ENCODE measurements at places on chromosomes 4 and X.
A peak's percentile ranks its signal among the peaks of the same experiment; 100 is the strongest.

DNA sequence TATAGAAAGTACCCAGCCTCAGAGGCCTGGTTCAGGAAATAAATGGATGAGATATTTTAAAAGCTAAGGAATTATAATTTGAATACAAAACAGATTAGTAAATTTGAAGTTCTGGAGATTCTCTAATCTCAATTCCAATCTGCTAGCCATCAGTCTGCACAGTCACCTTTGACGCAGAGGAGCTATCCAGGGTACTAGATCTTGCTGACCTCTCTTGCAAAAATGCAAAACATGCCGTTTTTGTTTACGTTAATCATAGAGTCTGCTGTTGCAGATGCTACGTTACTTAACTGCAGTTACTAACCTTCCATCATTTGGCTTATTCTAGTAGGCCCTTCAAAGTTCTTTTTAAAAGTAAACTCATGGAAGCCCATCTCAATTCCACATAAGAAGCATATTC, 10.4 kb downstream of the CCSER1 start:
- DNase-seq = peak; percentile 24
- H3K4me1 ChIP-seq = no peaks in the 10 kb centered on the region
- no peak overlapping the region for H3K4me3 ChIP-seq
- peaks cover 12% of the 10 kb centered on the region for H3K27me3 ChIP-seq

- H3K27me3 ChIP-seq = peaks cover 51% of the 10 kb centered on the region
- H3K4me3 ChIP-seq = peak within 1 kb of the TSS; percentile 85
- peaks cover 36% of the 10 kb centered on the region for H3K4me1 ChIP-seq
- peak; percentile 79 for DNase-seq
Observed at GRCh38 chr4:152935631-152936445, at the start of gene FHDC1. TSS of gene FHDC1 (plus strand) at chr4:152936323. CDS start at chr4:152943058, 6,735 bp downstream.

DNA sequence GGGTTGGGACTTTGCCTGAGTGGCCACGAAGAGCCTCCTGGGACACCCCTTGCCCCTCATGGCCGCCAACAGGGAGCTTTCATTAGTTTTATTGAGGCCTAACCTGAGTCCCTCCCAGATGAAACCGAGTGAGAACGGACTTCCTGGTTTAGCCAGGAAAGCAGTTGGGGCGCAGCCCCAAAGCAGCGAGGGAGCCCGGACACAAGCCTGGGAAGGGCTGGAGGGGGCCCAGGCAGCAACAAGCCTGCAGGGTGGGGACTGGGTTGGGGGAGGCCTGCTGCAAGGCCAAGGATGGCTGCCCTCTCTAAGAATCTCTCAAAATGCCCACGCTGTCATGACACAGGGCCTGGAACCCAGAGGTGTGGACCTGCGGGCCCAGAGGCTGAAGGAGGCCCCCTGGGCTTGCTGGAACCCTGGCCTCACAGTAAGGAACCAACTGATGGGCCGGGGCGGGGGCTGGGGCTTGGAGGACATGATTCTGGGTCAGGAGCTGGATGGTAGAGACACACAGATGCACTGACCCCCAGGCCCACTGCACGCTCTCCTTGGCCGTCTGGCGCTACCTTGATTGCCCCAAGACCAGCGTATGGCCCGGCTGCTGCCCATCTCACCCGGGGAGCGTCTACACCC, 5.8 kb downstream of the HMX1 start:
- H3K27ac ChIP-seq = no peak overlapping the region
- peaks cover 20% of the 10 kb centered on the region for H3K4me1 ChIP-seq
- H3K27me3 ChIP-seq = peaks cover 97% of the 10 kb centered on the region
- H3K4me3 ChIP-seq = no peak overlapping the region
- H3K36me3 ChIP-seq = no peaks in the 10 kb centered on the region
- peak; percentile 1 for DNase-seq

GRCh38 chr4:78902298-78902697, 36.9 kb downstream of the PAQR3 start:
- H3K36me3 ChIP-seq = peaks cover 20% of the 10 kb centered on the region
- H3K4me3 ChIP-seq = no peak overlapping the region
- H3K27me3 ChIP-seq = no peaks in the 10 kb centered on the region
- no peak overlapping the region for H3K27ac ChIP-seq

- no peak overlapping the region for H3K4me3 ChIP-seq
- H3K36me3 ChIP-seq = no peaks in the 10 kb centered on the region
- H3K4me1 ChIP-seq = no peaks in the 10 kb centered on the region
- no peak overlapping the region for H3K27ac ChIP-seq
- H3K27me3 ChIP-seq = peaks cover 4% of the 10 kb centered on the region
Observed at GRCh38 chr4:112321776-112322684, 24.9 kb downstream of the ALPK1 start.

DNA sequence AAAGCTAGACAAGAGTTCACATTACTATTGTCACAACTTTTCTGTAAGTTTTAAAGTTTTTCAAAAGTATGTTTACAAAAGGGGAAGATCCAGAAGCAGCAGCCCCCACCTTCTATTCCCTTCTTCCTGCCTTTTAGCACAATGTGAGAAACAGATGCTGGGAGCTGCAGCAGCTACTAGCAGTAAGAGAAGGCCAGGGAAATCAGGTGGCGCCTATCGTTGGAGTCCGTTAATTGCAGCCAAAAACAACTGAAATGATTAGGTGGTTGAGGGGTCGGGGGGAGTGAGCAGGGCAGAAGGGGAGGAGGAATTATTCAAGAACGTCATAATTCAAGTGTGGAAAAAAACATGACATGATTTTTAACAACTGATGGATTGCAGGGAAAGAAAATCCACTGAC, 27.4 kb downstream of the FRYL start:
- peaks cover 75% of the 10 kb centered on the region for H3K36me3 ChIP-seq
- no peak for DNase-seq
- no peaks in the 10 kb centered on the region for H3K27me3 ChIP-seq
- H3K4me3 ChIP-seq = no peak overlapping the region
- H3K27ac ChIP-seq = peak overlapping the region; percentile 49

DNA sequence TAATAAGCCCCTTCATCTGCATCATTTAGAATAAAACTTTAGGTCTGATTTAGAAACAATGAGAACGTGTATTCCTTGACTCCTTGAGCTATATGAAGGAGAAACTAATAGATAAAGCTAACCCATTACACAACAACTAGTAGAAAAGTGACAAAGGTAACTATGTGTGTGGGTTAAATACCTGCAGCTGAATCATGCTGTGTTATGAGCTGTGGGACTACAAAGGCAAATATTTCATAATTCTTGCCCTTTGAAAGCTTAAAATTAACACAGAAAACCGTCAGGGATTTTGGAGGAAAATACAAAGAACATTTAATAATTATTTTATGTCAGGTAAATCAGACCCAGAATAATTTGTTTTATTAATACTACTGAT, 898 bp upstream of the NDP start:
- H3K27ac ChIP-seq = no peak overlapping the region
- H3K36me3 ChIP-seq = no peaks in the 10 kb centered on the region
- H3K4me3 ChIP-seq = peak overlapping the region; percentile 86
- peaks cover 13% of the 10 kb centered on the region for H3K4me1 ChIP-seq
- no peak for DNase-seq

- DNase-seq = no peak
- peaks cover 52% of the 10 kb centered on the region for H3K36me3 ChIP-seq
Observed at GRCh38 chr4:173332963-173333657, 1.0 kb downstream of the HMGB2 start.

DNA sequence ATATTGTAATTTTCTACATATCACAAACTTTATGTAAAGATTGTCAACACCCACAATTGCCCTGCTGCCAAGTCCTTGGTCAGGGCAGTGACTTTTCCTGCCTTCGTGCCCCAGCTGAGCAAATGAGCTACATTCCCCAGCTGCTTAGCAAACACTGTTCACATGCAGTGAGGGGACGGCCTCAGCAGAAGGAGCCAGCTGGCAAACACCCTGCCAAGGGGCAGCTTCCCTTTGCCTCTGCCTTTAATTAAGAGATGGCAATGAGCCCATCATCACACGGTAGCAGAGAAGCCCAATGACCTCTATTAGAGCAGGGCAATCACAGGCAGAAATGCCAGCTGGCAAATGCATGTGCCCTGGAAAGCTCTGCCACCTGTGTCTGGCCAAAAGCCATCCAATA, 253.4 kb downstream of the EPHA5 start:
- H3K27ac ChIP-seq = no peak overlapping the region
- peaks cover 4% of the 10 kb centered on the region for H3K27me3 ChIP-seq
- no peaks in the 10 kb centered on the region for H3K36me3 ChIP-seq
- H3K4me3 ChIP-seq = no peak overlapping the region
- H3K4me1 ChIP-seq = no peaks in the 10 kb centered on the region

DNA sequence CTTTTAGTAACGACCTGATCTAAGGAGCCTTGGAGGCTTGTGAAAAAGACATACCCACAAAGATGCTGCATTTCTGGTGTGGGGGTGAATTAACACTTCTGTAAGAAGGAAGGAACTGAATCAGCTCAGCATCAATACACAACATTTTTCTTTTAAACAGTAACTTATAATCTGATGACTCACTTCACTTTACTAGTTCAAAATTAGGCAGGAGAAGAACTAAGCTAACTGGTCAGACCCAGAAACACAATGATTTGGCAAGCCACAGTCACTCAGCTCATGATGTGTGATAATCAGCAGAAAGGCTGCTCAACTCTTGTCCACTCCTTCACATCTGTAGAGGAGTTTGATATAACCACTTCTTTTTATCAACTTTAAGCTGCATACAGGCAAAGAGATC, 4.6 kb downstream of the MMAA start:
- H3K4me1 ChIP-seq = peaks cover 18% of the 10 kb centered on the region
- no peak overlapping the region for H3K27ac ChIP-seq
- H3K27me3 ChIP-seq = peaks cover 4% of the 10 kb centered on the region
- peaks cover 35% of the 10 kb centered on the region for H3K36me3 ChIP-seq
- no peak for DNase-seq

GRCh38 chrX:72467135-72467534, 105.5 kb downstream of the HDAC8 start:
- H3K27ac ChIP-seq = no peak overlapping the region
- H3K4me3 ChIP-seq = no peak overlapping the region

GRCh38 chrX:105759598-105759997, 62.7 kb upstream of the NRK start:
- peaks cover 6% of the 10 kb centered on the region for H3K4me1 ChIP-seq
- H3K4me3 ChIP-seq = no peak overlapping the region
- no peak overlapping the region for H3K27ac ChIP-seq
- no peak for DNase-seq

DNA sequence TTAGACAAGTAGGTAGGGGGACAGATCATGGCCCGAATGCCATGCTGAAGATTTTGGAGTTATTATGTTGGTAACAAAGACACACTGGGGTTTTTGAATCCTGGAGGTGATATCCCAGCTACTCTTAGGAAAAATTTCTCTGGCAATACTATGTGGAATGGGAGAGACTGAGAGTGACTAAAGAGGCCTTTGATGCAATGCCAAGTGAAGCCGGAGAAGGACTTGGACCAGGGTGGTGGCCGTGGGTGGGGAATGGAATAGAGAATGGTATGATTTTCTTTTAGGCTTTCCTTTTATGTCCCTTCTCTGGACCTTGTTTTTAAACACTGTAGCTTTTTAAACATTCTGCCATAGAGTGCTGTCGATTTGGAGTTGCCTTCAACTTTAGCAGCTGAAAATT, 141.6 kb downstream of the DCLK2 start:
- no peaks in the 10 kb centered on the region for H3K36me3 ChIP-seq
- H3K4me3 ChIP-seq = no peak overlapping the region
- no peak for DNase-seq
- H3K27me3 ChIP-seq = no peaks in the 10 kb centered on the region
- peaks cover 29% of the 10 kb centered on the region for H3K4me1 ChIP-seq

GRCh38 chr4:850323-850945, 24.5 kb upstream of the CPLX1 start:
- peaks cover 44% of the 10 kb centered on the region for H3K36me3 ChIP-seq
- H3K27ac ChIP-seq = no peak overlapping the region
- H3K4me3 ChIP-seq = no peak overlapping the region
- peaks cover 9% of the 10 kb centered on the region for H3K4me1 ChIP-seq
- no peak for DNase-seq
- no peaks in the 10 kb centered on the region for H3K27me3 ChIP-seq

DNA sequence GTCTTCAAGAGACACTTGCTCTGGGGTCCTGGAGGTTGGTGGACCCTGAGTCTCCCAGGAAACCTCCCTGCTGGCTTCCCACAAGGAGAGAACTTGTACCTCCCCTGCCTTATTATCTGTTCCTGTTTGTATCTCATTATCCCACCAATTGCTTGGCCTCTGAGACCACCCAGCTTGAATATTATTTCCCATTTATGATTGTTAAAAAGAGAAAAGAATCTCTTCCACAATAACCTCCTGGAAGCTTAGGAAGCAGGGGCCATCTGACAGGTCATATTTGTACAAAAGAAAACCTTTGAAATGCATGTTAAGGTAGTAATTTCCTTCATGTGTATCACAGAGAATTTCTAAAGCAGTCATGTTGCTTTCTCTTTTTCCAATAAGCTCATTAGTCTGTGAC, 239.5 kb downstream of the FBXW7 start:
- H3K4me1 ChIP-seq = peaks cover 9% of the 10 kb centered on the region
- DNase-seq = no peak
- no peak overlapping the region for H3K27ac ChIP-seq
- H3K4me3 ChIP-seq = no peak overlapping the region
- H3K36me3 ChIP-seq = no peaks in the 10 kb centered on the region

- no peak for DNase-seq
- peaks cover 4% of the 10 kb centered on the region for H3K27me3 ChIP-seq
- no peaks in the 10 kb centered on the region for H3K36me3 ChIP-seq
- no peak overlapping the region for H3K27ac ChIP-seq
- H3K4me1 ChIP-seq = no peaks in the 10 kb centered on the region
- no peak overlapping the region for H3K4me3 ChIP-seq
Observed at GRCh38 chr4:85268188-85268587, 206.8 kb upstream of the ARHGAP24 start.

GRCh38 chr4:18686338-18687037, 664.9 kb upstream of the LCORL start:
- no peaks in the 10 kb centered on the region for H3K27me3 ChIP-seq
- H3K4me3 ChIP-seq = no peak overlapping the region
- no peak overlapping the region for H3K27ac ChIP-seq
- H3K4me1 ChIP-seq = peaks cover 30% of the 10 kb centered on the region

- no peaks in the 10 kb centered on the region for H3K27me3 ChIP-seq
- H3K36me3 ChIP-seq = no peaks in the 10 kb centered on the region
- no peak overlapping the region for H3K27ac ChIP-seq
Observed at GRCh38 chrX:151676196-151676595, 19.1 kb upstream of the PRRG3 start.

DNA sequence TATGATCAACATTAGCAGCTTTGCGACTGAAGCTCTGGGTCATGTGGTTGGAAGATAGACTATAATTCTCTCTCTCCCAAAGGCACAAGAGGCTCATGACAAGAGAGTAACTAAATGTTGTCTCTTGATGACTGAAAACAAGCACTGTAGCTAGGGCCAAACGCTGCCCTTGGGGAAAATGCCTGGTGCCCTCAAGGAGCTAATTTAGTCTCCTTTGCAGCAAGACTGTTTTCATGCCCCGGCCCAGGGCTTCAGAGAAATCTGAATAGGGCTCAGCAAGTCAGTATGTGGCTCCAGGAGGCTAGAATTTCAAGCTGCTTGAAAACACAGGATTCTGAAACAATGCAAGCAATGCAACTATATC, 411.9 kb downstream of the GPAT3 start:
- DNase-seq = peak; percentile 12
- H3K27me3 ChIP-seq = no peaks in the 10 kb centered on the region
- H3K27ac ChIP-seq = peak overlapping the region; percentile 53
- H3K36me3 ChIP-seq = no peaks in the 10 kb centered on the region

DNA sequence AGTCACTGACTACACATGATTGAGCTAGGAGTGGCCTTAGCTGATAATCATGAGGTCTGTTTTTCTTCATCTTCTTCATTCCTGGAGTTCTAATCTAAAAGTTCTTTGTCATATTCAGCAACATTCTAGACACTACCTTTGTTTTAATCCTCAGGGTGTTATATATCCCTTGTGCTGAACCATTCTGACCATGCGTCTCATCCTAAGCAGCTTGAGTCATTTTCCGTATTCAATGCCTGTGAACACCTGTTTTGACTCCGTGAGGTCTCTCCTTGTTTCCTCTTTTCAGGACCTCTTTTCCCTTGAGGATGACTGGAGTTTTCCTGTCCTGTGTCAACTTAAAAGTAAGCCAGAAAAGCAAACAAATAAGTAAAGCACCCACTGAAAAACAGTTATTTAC, 597.9 kb downstream of the GBA3 start:
- H3K27me3 ChIP-seq = peaks cover 3% of the 10 kb centered on the region
- DNase-seq = no peak
- no peak overlapping the region for H3K27ac ChIP-seq
